ENCODE measurements at places on chromosomes 3 and 15.

GRCh38 chr3:14938954-14939353 is 8.4 kb upstream of the NR2C2 start:
- DNase-seq: no peak

DNA sequence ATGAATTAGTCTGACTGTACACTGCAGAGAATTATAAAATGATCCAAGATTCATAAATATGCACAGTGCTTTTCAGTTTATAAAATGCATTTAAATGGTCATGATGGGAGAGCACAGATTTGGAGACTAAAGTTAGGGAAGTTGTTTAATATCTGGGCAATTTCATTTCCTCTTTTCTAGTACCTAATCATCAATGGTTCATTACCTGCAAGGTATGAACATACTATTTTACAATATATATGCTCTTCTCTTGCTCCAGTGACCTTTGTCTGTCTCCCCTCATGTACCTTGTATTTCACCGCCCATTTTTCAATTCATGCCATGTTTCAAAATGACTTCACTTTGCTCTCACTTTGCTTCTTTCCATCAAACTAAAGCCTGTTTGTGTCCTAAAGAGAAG is 114.5 kb downstream of the SUCNR1 start:
- no peak for DNase-seq

DNA sequence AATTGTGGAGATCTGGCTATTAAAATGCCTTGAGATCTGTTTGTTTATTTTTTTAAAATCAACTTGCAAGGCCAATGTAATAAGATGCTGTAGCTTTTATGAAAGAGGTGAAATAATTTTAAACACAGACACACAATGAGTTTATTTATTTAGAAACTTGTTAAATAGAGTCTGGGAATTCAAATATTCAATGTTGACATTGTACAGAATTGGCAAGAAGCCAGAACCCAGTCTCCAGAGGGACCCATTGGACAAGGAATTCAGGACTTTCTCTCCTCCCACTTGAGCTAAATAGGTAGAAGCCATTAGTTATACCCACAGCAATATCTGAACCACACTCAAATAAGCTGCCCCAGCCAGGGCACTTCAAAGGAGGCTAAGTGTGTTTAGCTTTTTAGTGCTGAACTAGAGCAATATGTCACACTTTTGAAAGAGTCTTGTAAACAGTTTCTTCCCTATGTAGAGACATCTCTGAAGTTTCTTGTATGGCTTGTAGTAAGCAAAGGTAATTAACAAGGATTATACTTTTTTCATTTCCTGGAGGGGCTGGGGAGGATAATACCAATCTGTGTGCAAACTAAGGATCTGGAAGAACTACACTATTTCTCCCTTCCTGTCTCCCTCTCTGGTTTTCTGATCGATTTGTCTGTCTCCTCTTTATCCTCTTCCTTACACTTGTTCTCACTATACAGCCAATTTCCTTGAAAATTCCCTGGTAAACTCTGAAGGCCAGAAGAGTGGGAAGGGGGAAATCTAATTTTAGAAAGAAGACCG is 6.0 kb downstream of the MECOM start:
- DNase-seq: no peak

- no peak for DNase-seq
Measured at GRCh38 chr3:105847452-105847851, 21.4 kb downstream of the CBLB start.

DNA sequence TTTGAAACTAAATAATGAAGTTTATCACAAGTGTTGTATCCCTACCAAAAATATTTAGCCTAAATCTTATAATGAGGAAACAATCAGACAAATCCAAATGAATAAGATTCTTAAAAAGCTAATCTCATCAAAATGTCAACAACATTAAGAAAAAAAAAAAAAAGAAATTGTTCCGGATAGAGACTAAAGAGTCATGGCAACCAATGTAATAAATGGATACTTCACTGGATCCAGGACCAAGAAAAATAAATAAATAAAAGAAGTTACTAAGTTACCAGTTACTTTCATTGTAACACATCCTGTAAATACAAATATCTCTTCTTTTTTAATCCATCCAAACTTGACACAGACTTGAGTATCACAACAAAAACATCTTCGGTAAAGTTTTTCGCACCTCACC is 607 bp downstream of the MRPL47 start:
- no peak for DNase-seq

DNA sequence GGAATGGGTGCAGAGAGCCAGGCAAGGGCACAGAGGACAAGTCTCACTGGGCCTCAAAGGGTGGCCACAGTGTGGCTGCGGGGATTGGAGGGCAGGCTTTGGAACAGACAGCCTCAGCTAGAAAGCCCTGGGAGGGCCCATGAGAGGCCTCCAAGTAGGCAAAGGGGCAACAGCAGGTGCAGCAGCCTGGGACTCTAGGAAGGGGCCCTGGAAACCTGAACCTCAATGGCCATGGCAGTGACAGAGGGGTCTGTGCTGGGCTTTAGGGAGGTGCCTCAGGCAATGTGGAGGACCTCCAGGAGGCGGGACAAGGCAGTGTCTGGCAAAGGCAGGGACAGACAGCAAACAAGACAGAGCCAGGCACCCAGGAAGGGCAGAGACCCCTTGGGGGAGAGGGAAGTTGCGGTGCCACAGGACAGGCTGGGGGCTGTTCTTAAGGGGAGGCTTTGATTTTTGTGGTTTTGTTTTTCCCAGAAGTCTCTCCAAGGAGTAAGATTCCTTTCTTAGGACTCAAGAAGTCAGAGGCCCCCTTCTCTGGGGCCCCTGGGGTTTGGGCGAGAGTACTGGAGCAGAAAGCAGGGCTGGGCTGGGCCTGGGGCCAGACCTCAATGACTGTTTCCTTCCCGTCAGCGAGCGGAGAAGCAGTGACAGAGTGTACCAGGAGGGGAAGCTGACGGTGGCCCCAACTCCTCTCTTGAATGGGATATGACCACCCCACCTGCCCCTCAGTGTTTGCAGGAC is 9.7 kb downstream of the STOML1 start:
- DNase-seq: no peak

- no peak for DNase-seq
Measured at GRCh38 chr15:87877114-87877810, 379.3 kb downstream of the NTRK3 start.
